ENCODE measurements at places on chromosomes 3 and 15. TPM values are rescaled to one million over a fixed set of nuclear protein-coding genes. Genes with fewer than 3 reads are reported as not detected.

Gene HIGD2B
- not detected for total RNA-seq

Gene SLC24A5
- not detected for total RNA-seq

- H3K27ac ChIP-seq, result no peak overlapping the region
- peaks cover 70% of the 10 kb centered on the region for H3K27me3 ChIP-seq
- no peaks in the 10 kb centered on the region for H3K4me1 ChIP-seq
- H3K4me3 ChIP-seq, result no peak overlapping the region
Observed at GRCh38 chr15:51266656-51267050, 71.7 kb downstream of the CYP19A1 start.

Gene CPEB1
- total RNA-seq, result 6.9 TPM

- DNase-seq, result no peak
- no peaks in the 10 kb centered on the region for H3K4me1 ChIP-seq
- H3K4me3 ChIP-seq, result no peak overlapping the region
- H3K27ac ChIP-seq, result no peak overlapping the region
- H3K27me3 ChIP-seq, result peaks cover 3% of the 10 kb centered on the region
Observed at GRCh38 chr3:97988784-97989568, 16.7 kb upstream of the RIOX2 start.

GRCh38 chr3:8087951-8088350, 413.7 kb upstream of the LMCD1 start:
- H3K27ac ChIP-seq, result no peak overlapping the region
- no peaks in the 10 kb centered on the region for H3K27me3 ChIP-seq
- H3K4me3 ChIP-seq, result no peak overlapping the region
- DNase-seq, result no peak
- H3K36me3 ChIP-seq, result no peaks in the 10 kb centered on the region

- DNase-seq, result no peak
- no peak overlapping the region for H3K4me3 ChIP-seq
- H3K36me3 ChIP-seq, result no peaks in the 10 kb centered on the region
- H3K27ac ChIP-seq, result no peak overlapping the region
- H3K4me1 ChIP-seq, result peaks cover 2% of the 10 kb centered on the region
- no peaks in the 10 kb centered on the region for H3K27me3 ChIP-seq
Observed at GRCh38 chr3:168548719-168549118, 453.0 kb upstream of the GOLIM4 start.

Gene CHMP2B
- 6.8 TPM for total RNA-seq

Gene CFAP44
- total RNA-seq, result 1.9 TPM

- H3K4me3 ChIP-seq, result no peak overlapping the region
- peaks cover 14% of the 10 kb centered on the region for H3K4me1 ChIP-seq
- no peak overlapping the region for H3K27ac ChIP-seq
- no peaks in the 10 kb centered on the region for H3K27me3 ChIP-seq
Observed at GRCh38 chr3:172622916-172623700, 87.8 kb downstream of the NCEH1 start.

- DNase-seq, result no peak
- H3K27me3 ChIP-seq, result no peaks in the 10 kb centered on the region
- peaks cover 57% of the 10 kb centered on the region for H3K36me3 ChIP-seq
- H3K4me1 ChIP-seq, result peaks cover 21% of the 10 kb centered on the region
- no peak overlapping the region for H3K27ac ChIP-seq
Observed at GRCh38 chr3:52527732-52528585, 5.7 kb downstream of the NT5DC2 start.

Gene DNAJA4
- total RNA-seq, result 0.18 TPM

DNA sequence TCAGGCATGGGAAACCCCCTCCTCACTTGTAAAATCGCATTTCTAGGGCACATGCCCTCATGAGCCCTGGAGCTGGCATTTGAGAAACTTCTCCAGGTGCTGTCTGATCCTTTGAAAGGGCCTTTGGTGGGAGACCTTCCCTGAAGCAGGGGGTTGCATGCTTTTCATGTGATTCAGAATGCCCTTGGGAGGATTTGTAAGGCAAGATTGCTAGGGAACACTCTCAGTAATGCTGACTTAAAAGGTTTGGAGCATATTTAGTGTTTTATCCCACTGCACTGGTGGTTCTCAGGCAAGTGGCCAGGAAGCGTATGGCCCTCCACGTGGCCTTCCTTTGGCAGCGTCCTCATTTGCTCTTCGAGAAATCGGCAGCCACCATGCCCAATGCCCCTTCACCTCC, 164.1 kb downstream of the ARRDC4 start:
- no peaks in the 10 kb centered on the region for H3K36me3 ChIP-seq
- H3K27me3 ChIP-seq, result no peaks in the 10 kb centered on the region
- H3K4me3 ChIP-seq, result no peak overlapping the region
- no peak for DNase-seq
- no peak overlapping the region for H3K27ac ChIP-seq

GRCh38 chr15:71595846-71596553, 214.4 kb upstream of the NR2E3 start:
- H3K27ac ChIP-seq, result no peak overlapping the region
- no peaks in the 10 kb centered on the region for H3K27me3 ChIP-seq
- no peak overlapping the region for H3K4me3 ChIP-seq
- H3K36me3 ChIP-seq, result no peaks in the 10 kb centered on the region
- DNase-seq, result peak; percentile 21
- H3K4me1 ChIP-seq, result peaks cover 6% of the 10 kb centered on the region

Gene TASOR
- 28.5 TPM for total RNA-seq

- no peak for DNase-seq
- peaks cover 2% of the 10 kb centered on the region for H3K27me3 ChIP-seq
- H3K4me1 ChIP-seq, result no peaks in the 10 kb centered on the region
- H3K27ac ChIP-seq, result no peak overlapping the region
Observed at GRCh38 chr15:67855842-67856241, 16.0 kb upstream of the RNU6-1 start.

Gene ZNF501
- total RNA-seq, result 4.7 TPM

Gene SETD2
- 30.3 TPM for total RNA-seq

- no peak overlapping the region for H3K27ac ChIP-seq
- H3K27me3 ChIP-seq, result peaks cover 31% of the 10 kb centered on the region
- H3K4me3 ChIP-seq, result no peak overlapping the region
- no peak for DNase-seq
- H3K36me3 ChIP-seq, result no peaks in the 10 kb centered on the region
Observed at GRCh38 chr15:77688693-77689092, 56.0 kb upstream of the LINGO1 start.

Gene C3orf85
- total RNA-seq, result not detected

- no peak overlapping the region for H3K27ac ChIP-seq
- no peaks in the 10 kb centered on the region for H3K36me3 ChIP-seq
- no peak for DNase-seq
- no peak overlapping the region for H3K4me3 ChIP-seq
- peaks cover 51% of the 10 kb centered on the region for H3K27me3 ChIP-seq
Observed at GRCh38 chr3:126121632-126122031, 37.7 kb upstream of the SLC41A3 start.

DNA sequence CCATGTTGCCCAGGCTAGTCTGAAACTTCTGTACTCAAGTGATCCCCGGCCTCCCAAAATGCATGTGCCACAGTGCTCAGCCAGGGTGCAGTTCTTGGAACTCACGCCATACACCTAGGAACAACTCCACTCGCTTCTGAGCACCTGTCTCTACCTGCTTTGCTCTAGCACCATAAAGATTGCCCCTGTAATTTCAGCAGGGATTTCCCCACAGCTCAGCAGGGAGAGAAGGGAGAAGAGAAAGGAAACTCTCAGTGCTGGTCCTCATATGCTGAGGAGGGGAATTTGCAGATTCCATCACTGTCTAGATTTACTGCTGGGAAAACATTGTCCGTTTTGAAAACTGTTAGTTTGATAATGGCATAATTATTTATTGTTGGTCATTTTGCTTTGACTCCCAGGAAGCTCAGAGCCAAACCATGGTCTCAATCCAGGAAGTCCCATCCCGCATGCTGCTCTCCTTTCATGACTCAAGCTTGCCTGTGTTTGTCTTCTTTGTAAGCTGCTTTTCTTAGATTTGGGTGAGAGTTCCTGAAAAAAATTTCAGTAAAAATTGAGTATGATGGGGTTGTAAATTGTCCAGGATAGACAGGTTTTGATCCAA, 24.2 kb downstream of the TRIM71 start:
- peaks cover 17% of the 10 kb centered on the region for H3K27me3 ChIP-seq
- H3K4me1 ChIP-seq, result no peaks in the 10 kb centered on the region
- DNase-seq, result no peak
- H3K27ac ChIP-seq, result no peak overlapping the region
- H3K4me3 ChIP-seq, result no peak overlapping the region
- H3K36me3 ChIP-seq, result no peaks in the 10 kb centered on the region

GRCh38 chr3:190443257-190443656, 6.4 kb downstream of the TMEM207 start:
- no peaks in the 10 kb centered on the region for H3K27me3 ChIP-seq
- H3K4me3 ChIP-seq, result no peak overlapping the region
- H3K27ac ChIP-seq, result no peak overlapping the region
- no peaks in the 10 kb centered on the region for H3K4me1 ChIP-seq

- no peaks in the 10 kb centered on the region for H3K27me3 ChIP-seq
- no peak overlapping the region for H3K4me3 ChIP-seq
- H3K36me3 ChIP-seq, result no peaks in the 10 kb centered on the region
- DNase-seq, result no peak
- no peaks in the 10 kb centered on the region for H3K4me1 ChIP-seq
Observed at GRCh38 chr15:55124616-55125015, 72.1 kb downstream of the RSL24D1 start.

- no peak overlapping the region for H3K27ac ChIP-seq
- DNase-seq, result no peak
- H3K4me1 ChIP-seq, result no peaks in the 10 kb centered on the region
- no peak overlapping the region for H3K4me3 ChIP-seq
- H3K36me3 ChIP-seq, result no peaks in the 10 kb centered on the region
- H3K27me3 ChIP-seq, result peaks cover 5% of the 10 kb centered on the region
Observed at GRCh38 chr3:11913316-11913715, 66.6 kb upstream of the TAMM41 start.

DNA sequence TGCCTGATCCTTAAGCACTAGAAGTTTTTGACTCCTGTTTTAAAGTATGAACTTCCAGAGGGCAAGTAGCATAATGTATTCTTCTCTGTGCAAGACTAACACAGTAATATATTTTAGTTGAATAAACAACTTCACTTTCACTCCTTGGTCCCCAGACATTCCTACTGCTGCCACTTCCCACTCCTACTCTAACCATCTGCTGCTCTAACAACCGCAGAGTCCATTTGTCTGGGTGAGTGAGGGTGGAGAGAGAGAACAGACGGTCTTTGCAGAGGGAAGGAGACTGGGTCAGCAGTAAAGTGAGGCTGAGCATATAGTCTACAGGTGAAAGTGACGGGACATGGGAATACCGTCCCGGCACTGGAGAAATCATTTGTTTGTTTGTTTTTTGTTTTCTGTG, 301.0 kb upstream of the SLCO3A1 start:
- H3K27me3 ChIP-seq, result no peaks in the 10 kb centered on the region
- no peak overlapping the region for H3K4me3 ChIP-seq
- no peaks in the 10 kb centered on the region for H3K4me1 ChIP-seq
- no peaks in the 10 kb centered on the region for H3K36me3 ChIP-seq
- no peak for DNase-seq
- no peak overlapping the region for H3K27ac ChIP-seq

GRCh38 chr3:138443091-138443490, 8.7 kb downstream of the ESYT3 start:
- H3K27me3 ChIP-seq, result peaks cover 15% of the 10 kb centered on the region
- H3K4me3 ChIP-seq, result no peak overlapping the region
- no peak for DNase-seq
- no peaks in the 10 kb centered on the region for H3K36me3 ChIP-seq

GRCh38 chr3:26437678-26438077, 184.9 kb upstream of the LRRC3B start:
- no peak for DNase-seq
- H3K36me3 ChIP-seq, result no peaks in the 10 kb centered on the region
- no peak overlapping the region for H3K4me3 ChIP-seq
- no peaks in the 10 kb centered on the region for H3K27me3 ChIP-seq

GRCh38 chr3:111033470-111034050, 38.1 kb upstream of the NECTIN3 start:
- no peaks in the 10 kb centered on the region for H3K36me3 ChIP-seq
- no peaks in the 10 kb centered on the region for H3K27me3 ChIP-seq
- no peaks in the 10 kb centered on the region for H3K4me1 ChIP-seq
- no peak overlapping the region for H3K4me3 ChIP-seq
- DNase-seq, result peak; percentile 12

All from IMR-90 (cell line).